ENCODE measurements at places on chromosomes 13 and 19.

DNA sequence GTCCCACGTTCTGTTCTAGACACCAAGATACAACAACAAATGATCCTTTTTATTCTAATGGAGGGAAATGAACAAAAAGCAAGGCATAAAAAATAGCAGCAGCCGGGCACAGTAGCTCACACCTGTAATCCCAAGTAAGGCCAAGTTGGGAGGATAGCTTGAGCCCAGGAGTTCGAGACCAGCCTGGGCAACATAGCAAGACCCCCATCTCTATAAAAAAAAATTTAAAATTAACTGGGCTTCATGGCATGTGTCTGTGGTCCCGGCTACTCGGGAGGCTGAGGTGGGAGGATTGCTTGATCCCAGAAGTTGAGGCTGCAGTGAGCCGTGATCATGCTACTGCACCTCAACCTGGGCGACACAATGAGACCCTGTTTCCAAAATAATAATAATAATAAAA lies 1.0 kb downstream of the MIA start:
- no peak for DNase-seq

DNA sequence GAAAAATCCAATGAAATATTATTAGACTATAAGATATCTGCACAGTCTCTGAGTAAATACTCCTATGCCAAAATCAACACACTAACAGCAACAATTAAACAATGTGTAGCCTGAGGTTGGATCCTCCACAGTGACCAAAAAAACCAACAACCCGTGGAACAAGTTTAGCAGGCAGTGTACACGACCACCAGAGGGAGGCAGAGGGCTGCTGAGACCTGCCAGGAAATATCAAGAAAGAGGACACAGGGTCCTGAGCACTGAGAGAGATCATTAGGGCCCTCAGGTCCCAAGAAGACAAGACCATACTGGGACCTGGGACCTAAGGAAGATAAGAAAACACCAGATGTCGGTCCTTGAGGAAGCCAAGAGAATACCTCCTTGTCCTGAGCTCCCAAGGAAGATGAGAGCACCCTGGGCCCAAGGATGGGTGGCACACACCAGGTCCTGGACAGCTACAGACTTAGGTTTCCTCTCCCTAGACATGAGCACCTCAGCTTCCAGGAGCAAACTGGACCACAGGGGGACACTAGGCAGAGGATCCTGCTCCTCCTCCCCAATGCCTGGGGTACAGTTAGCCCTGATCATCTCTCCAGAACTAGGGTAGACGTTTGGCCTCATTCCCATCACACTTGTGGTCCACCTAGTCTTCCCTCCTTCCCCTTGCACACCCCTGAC lies 822 bp upstream of the ZNF274 start:
- peak; percentile 37 for DNase-seq

DNA sequence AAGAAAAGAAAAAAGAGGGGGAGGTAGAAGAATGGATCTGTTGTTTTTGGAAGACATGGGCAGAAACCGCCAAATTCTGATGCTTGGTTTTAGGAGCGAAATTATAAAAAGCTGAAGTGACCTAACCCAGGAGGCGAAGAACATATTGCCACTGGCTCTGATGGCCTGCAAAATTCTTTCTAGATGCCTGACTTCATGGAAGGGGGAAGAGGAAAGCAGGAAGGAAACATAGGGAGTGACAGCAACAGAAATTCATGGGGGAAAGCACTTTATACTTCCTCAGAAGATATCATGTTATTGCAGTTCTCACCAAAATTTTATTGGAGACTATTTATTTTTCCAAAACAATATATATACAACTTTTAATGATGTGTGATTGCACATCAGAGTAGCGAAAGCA lies 213.5 kb downstream of the DLEU7 start:
- DNase-seq: no peak

DNA sequence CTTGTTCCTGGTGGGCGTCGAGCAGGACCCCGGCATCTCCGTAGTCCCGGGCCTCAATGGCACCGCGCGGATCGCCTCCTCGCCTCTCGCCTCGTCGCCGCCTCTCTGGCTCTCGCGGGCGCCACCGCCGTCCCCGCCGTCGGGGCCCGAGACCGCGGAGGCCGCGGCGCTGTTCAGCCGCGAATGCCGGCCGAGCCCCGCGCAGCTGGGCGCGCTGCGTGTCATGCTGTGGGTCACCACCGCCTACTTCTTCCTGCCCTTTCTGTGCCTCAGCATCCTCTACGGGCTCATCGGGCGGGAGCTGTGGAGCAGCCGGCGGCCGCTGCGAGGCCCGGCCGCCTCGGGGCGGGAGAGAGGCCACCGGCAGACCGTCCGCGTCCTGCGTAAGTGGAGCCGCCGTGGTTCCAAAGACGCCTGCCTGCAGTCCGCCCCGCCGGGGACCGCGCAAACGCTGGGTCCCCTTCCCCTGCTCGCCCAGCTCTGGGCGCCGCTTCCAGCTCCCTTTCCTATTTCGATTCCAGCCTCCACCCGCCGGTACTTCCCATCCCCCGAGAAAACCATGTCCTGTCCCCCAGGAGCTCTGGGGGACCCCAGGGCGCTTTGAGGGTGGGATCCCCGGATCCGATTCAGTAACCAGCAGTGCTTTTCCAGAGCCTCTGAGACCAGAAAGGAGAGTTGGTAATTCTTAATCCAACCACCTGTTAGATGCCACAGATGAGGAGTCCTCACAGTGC lies 885 bp downstream of the MLNR start:
- no peak for DNase-seq

DNA sequence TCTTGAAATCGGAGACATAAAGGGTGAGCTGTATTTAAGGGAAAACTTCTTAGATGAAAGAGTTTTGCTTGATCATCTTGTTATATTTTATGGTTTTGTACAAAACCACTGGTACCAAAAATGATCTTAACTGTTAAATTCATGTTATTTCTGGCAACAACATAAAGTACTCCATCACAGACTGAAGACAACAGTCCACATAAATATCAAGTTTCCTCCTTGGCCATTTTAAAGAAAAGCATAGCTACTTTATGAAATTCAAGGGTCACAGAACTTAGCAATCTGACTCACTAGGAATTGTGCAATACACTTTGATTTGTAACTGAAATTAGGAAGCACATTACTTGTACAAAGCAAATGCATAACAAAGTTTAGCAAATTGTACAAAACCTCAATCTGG lies 66.3 kb downstream of the TBC1D4 start:
- no peak for DNase-seq

- no peak for DNase-seq
Observed at GRCh38 chr13:43085545-43085944, 62.2 kb downstream of the DNAJC15 start.

DNA sequence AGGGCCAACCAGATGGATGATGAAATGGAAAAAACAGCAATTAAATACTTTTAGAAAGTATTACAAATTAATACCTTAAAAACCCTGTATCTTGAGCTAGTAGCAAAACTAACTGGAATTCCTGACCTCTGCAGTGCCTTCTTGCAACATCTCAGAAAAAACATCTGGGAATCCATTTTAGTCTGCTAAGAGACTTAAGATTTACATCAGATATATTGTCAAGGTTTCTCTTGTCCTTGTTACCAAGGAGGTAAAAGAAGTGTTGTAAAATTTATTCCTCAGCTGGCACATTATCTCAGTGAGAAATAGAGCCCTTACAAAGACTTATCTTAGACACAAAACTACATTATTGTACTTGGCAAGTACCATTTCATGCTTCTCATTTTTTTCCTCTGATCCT lies 18.5 kb downstream of the KCNRG start:
- DNase-seq: no peak

- no peak for DNase-seq
Observed at GRCh38 chr19:33667141-33667650, 45.4 kb downstream of the CHST8 start.

DNA sequence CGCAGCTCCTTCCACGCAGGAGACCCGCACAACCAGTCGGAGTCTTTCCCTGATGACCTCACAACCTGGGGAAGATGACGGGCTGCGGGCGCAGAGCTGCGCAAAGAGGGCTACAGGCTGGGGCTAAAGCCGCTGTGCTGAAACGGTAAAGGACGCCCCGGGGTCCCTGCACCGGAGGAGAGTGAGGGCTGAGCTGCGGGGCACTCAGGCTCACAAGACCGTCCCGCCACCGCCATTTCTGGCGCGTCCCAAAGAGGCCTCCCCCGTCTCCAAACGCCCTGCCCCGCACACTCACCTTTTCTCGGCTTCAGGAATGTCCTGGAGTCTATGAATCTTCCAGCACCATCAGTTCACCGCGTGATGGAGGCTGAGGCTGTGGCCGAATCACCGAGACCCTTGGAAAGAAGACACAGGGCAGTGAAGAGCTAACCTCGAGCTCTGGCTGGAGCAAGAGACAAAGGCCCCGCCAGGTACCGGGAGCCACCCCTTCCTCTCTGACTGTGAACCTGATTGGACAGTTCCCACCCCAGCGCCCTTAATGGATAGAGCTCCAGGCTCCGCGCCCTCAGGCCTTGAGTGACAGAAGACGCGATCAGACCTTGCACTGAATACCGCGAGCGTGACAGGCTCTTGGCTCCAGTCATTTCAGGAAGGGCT lies 41.8 kb upstream of the ZNF429 start:
- DNase-seq: no peak

DNA sequence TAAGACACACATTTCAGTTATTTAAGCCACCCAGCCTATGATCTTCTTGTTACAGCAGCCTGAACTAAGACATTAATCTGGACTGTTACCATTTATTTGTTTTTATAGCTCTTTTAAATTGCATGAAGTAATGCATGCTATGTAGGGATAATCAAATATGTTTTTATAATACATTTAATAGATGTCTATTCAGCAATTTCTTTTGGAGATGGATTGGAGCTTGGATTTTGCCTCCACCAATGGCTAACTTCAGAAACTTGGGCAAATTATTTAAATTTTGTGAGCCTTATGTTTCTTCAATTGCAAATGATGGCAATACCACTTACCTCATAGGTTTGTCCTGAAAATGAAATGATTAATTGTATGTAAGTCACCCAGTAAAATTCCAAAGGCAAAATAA lies 288.7 kb downstream of the GPC6 start:
- no peak for DNase-seq

- no peak for DNase-seq
Observed at GRCh38 chr13:64912141-64912540, 2318.0 kb downstream of the PCDH9 start.

GRCh38 chr13:50080203-50080910 lies 65.1 kb downstream of the KCNRG start:
- peak; percentile 6 for DNase-seq

- DNase-seq: no peak
Observed at GRCh38 chr19:3667037-3667638, 33.1 kb downstream of the PIP5K1C start.

- no peak for DNase-seq
Observed at GRCh38 chr13:94121686-94122085, 357.8 kb downstream of the DCT start.

DNA sequence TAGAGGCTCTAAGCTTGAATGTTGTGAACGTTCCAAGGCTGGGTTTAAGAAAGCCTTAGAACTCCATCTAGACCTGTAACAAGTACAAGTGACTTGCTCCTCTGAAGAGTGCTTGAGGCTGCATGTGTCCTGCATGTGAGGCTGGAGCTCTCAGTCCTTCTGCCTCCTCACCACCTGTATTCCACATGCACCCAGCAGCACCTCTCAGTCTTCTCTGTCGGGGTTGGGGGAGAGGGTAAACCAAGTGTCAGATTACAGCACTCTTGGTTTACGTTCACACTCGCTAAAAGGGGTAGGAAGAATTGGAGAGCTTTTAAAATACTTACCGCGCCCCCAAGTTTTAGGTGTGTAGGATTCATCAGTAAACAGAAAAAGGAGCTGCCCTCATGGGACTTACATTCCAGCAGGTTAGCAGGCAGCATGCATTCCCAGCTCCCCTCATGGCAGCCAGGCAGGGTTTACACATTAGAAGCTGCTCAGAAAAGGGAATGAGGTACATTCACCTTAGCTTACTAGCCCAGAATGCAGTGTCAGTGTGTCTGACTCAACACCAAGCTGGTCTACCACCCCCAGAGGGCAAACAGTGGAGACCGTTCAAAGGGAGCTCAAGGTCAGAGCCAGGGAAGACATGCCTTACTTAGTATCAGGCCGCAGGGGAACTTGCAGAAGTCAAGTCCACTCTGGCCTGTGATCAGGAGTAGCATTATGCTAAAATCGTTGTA lies 248.1 kb downstream of the PCCA start:
- no peak for DNase-seq

DNA sequence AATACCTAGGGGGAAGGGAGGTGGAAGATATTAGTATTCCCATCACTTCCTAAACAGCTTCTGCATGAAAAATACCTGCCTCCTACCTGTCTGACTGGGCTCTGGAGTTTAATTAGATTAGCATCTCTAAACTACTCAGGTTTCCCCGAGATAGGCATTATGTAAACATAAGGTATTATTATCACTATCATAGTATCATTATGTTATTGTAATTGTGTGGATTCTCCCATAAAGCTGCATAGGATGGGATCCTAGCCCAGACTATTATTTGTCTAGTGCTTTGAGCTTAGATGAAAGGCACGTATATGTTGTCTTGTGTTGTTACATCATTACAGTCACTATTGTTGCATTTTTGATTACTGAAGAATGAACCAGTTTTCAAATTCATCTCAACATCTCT lies 115.2 kb upstream of the SOX21 start:
- DNase-seq: no peak

- no peak for DNase-seq
Observed at GRCh38 chr19:6101991-6102390, 8.3 kb downstream of the RFX2 start.

- no peak for DNase-seq
Observed at GRCh38 chr13:92362717-92363116, 863.9 kb upstream of the GPC6 start.

DNA sequence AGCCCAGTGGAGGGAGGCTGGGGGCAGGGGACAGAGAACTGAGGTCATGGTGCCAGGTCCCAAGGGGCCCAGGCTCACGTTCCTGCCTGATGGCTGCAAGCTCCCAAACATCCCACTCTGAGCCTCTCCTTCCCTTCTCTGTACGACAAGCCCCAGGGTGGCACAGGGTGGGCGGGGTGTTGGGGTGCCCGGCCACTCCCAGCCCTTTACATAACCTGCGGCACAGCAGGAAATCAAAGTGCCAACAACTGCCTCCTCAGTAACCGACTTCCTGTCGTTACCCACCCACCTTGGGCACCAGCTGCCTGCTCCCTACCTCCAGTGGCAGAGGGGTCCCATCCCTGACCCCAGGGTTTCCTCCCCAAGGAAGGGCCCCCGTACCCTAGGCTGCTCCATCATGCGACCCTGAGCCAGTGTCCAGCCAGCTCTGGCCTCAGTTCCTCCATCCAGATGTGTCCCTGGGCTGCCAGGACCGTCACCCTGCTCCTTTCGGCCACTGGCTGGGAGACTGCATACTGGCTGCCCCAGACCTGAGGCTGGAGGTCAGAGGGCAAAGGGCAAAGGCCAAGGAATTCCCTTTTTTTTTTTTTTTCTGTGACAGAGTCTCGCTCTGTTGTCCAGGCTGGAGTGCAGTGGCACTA lies 27.7 kb upstream of the NFIC start:
- DNase-seq: no peak
